Bronchial epithelial cell (primary cell): ENCODE measurements at places on chromosomes 1 and 21. TPM values are rescaled to one million over a fixed set of nuclear protein-coding genes. Genes with fewer than 3 reads are reported as not detected.

GRCh38 chr1:30748098-30748698 is 9.4 kb downstream of the LAPTM5 start:
- peak; percentile 81 for DNase-seq

- peak; percentile 38 for DNase-seq
Observed at GRCh38 chr1:117466761-117467160, 99.5 kb downstream of the MAN1A2 start.

DNA sequence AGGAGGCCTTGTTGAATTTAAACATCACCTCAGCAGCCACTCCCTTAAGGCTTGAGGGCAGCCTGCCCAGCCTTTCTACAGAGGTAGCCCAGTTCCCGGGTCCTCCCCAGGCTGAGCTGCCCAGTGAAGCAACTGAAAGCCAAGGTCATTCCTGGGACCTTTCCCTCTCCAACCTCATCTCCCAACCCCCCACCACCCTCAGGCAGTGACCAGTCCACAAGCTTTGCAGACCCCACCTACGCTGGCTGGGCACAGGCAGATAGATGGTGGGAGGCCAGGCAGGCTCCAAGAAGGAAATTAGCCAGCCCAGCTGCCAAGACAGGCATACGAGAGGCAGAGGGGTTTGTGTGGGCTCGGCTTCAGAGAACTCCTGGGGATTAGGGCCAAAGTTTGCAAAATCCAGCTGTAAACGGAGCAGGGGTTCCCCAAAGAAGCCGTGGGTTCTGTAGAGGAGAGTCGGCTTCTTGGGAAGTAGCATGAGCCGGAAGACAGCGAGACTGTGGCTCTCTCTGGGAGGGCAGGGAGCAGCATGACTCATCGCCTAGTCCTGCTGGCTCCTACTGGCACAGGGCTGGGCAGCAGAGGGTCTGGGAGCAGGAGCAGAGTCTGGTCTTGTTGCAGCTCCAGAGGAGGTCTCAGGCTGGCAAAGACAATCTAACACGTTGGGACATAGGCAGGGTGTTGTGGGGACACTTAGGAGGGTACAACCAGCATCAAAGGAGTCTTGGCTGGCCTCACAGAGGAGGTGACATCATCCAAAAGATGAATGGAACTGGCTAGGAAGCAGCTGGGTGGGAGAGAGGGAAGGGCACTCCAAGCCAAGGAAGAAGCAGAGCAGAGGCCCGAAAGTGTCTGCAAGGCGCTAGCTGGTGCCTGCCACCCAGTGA is 2.8 kb upstream of the ZC3H12A start:
- DNase-seq, result peak; percentile 90

DNA sequence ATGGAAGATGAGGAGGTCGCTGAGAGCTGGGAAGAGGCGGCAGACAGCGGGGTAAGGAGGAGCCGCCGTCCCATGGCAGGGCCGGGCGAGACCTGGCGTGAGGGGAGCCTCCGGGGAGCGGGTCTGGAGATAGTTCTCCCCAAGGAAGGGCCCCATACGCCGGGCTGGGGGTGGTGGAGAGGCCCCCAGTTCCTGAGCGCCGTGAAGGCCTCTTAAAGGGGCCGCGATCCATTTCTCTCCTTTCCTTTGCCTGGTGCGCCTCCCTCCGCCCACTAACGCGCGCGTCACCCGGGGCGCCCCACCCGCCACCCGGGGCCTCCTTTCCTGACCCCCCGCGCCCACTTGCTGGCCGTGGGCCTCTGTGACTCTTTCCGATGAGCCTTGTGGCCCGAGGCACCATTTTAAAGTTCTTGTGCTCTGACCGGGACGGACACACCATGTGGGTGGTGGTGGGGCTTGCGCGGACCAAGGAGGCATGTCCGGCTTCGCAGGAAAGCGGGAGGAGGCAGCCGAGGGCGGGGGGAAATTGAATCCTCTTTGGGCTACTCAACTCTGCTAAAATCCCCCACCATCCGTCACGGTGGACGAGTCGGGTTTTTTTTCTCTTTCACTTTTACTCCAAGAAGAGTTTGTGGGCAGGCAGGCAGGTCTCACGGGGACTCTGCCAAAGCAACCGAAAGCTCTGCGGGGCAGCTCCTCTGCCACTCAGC is 371 bp downstream of the SZRD1 start:
- DNase-seq, result peak; percentile 62

DNA sequence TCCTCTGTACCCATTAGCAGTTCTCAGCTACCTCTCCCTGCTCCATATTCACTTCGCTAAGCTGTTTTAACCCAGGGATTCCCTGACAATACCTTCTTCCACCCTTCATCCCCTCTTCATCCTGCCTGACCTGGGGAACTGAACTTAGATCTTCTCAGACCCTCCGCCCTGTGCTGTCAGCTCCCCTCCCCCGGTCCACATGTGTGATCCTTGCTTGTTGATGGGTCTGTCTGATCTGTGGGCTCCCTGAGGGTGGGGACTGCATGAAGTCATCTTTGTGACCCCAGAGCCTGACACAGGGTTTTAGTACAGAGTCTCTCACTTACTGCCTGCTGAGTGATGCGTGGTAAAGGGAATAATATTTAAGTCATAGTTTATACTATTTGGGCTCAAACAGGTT is 11.8 kb downstream of the CHAF1B start:
- DNase-seq, result no peak

DNA sequence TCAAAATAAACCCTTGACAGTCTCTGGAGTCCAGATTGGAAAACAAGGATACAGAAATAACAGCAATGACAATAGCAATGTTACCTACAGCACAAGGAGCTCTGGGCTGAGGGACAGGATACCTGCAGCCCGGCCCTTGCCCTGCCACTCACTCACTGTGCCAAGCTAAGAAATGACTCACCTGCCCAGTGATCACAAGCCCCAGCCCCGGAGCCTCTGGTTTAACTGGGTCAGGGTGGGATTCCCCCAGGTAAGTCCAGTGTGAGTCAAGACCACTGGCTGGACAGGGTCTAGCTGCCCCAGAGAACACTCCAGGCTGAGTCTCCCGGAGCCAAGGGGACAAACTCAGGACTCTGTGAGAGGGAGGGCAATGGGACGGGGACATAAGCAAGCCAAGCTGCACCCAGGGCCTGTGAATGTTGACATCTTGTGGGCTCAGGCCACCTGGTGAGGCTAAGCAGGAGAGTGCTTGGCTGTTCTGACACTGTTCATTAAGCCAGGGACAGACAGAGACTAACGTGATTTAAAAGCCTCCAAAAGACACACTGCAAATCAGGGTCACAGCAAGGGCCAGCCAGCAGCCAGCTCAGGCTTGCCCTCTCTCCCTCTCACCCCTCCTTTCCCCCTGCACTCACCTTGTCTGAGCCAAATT is 64.1 kb downstream of the MIS18A start:
- DNase-seq, result no peak

DNA sequence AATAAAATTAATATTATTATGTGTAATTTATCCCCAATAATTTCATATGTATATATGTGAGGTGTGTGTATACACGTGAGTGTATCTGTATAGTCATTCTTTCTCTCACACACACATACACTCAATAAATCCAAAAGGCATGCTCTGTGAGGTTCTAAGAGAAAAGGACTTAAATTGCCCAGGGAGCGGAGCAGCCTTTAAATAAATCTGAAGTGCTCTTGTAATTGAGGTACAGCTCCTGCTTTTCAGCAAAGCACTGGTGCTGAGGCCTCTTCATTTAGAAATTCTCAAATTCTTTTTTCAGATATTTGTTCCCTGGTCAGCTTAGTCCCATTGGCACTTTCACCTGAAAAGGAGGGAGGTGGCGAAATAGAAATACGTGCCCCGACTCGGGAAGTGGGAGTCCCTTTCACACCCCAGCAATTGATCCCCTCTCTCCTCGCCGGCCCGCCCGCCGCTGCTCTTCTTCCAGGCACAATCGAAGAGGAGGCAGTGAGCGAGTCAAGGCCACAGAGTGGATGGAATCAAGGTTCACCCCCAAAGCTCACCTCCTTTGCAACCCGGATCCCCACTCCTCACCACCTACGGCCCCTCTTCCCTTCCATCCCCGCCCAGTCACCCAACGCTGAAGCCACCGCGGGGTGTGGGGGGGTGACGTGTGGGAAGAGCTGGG is 944 bp downstream of the PLPPR5 start:
- no peak for DNase-seq

DNA sequence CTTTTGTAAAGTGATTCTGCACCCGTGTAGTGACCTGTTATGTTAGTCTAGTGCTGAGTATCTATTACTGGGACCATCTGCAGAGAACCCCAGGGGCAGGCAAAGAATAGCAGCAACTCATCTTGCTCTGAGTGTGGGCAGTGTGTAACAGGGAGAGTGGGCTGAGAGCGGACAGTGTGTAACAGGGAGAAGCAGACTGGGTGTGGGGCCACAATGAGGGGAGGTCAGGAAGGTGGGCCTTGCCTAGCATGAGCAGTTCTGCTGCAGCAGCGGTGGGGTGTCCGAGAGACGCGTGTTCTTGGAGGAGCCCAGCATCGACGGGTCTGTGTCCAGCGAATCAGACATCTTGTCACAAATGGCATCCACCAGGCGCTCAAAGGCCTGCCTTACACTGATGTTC is 41.2 kb upstream of the NRDC start:
- no peak for DNase-seq

- DNase-seq, result no peak
Observed at GRCh38 chr1:151509350-151510019, 1.7 kb upstream of the CGN start.

DNA sequence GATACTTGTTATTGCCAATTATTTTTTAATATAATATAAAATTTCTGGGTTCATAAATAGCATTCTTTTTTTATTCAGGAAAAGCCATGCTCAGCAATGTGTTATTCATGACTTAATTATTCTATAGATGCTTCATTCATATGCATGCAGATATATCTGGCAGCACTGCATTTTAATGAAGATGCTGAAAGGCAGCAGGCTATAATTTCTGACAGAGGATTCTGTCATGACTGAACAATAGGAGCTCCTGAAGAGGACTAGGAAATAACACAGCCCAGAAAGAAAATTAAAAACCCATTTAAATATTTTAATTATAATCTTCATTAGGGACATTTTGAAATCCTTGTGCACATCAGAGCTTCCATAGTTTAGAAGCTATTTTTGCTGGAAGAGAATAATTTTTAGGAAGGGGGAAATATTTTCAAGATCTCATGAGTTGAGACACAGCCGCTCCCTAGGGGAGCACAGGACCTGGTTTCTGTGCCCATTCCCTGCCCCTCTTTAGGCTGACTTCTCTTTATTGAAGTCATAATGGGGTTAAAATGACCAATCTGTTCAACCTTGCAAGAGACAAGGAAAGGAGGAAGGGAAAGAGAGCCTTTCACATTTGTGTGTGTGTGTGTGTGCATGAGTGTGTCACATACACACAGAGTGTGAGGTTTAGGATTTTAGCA is 83.9 kb downstream of the RPE65 start:
- DNase-seq, result no peak

GRCh38 chr1:210597555-210598134 is 268.9 kb downstream of the HHAT start:
- peak; percentile 90 for DNase-seq

- DNase-seq, result no peak
Observed at GRCh38 chr1:214464445-214465287, 86.7 kb downstream of the PTPN14 start.

GRCh38 chr1:182622901-182623528 is 18.8 kb upstream of the RGS16 start:
- DNase-seq, result no peak

TDRD5 gene
- not detected in 2 replicates for total RNA-seq

BEND5 gene
- not detected in 2 replicates for total RNA-seq

PRRX1 gene
- 0.26 TPM in 1 of 2 replicates, not detected in the other for total RNA-seq

MTMR11 gene
- total RNA-seq, result 1.1 and 2.0 TPM in 2 replicates

TM2D1 gene
- total RNA-seq, result 45.4 and 45.5 TPM in 2 replicates

APOBEC4 gene
- total RNA-seq, result not detected in 2 replicates

DNAI4 gene
- 1.3 and 4.6 TPM in 2 replicates for total RNA-seq

SETDB1 gene
- total RNA-seq, result 24.0 and 24.7 TPM in 2 replicates

E2F2 gene
- total RNA-seq, result under 0.01 and 0.38 TPM in 2 replicates
